Fibroblast of mammary gland (primary cell): ENCODE measurements at places on chromosomes 2 and 18.

DNA sequence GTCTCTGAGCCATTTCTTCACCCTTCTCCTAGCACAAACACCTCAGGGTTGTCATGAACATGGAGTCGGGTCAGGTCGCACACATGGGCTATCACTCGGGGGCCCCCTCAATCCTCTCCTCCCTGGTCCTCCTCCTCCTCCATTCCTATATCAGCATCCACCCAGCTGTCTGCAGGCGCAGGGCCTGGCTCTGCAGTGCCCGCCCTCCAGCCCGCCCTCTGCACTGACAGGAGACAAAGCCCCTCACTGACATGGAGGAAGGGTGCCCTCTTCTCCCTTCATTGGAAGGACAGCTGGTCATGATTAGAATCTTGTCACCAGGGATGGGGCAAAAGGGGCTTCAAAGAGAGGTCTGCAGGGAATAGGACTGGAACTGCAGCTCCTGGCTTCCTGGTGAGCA is 21.7 kb downstream of the HS1BP3 start:
- no peak for DNase-seq

- DNase-seq, result peak; percentile 75
Observed at GRCh38 chr2:230418341-230419016, 2.5 kb downstream of the SP100 start.

GRCh38 chr2:65791404-65791975 is 359.1 kb upstream of the SPRED2 start:
- no peak for DNase-seq

- DNase-seq, result no peak
Observed at GRCh38 chr2:16813593-16813992, 148.0 kb upstream of the CYRIA start.

- DNase-seq, result no peak
Observed at GRCh38 chr2:199282309-199282708, 175.4 kb downstream of the SATB2 start.

- DNase-seq, result peak; percentile 91
Observed at GRCh38 chr2:232013701-232014353, 52.3 kb downstream of the DIS3L2 start.

- peak; percentile 4 for DNase-seq
Observed at GRCh38 chr2:7952046-7952745, 729.7 kb upstream of the ID2 start.

GRCh38 chr2:38442643-38443541 is 65.8 kb upstream of the ATL2 start:
- DNase-seq, result peak; percentile 23

GRCh38 chr18:57595347-57595746 is 8.8 kb upstream of the FECH start:
- DNase-seq, result no peak

DNA sequence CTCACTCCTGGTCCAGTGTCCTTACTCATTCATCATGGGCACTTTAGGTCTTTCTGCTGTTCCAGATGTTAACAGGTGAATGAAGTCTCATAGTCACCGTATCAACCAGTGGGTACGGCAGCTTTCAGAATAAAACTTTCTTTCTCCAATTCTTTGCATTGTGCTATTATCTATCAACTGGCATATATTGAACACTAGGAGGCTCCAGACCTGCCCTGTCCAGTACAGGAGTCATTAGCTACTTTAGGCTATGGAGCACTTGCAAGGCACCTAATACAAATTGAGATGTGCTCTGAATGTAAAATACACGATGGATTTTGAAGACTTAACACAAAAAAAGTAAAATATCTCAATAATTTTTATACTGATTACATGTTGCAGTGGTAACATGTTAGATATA is 43.2 kb upstream of the NEB start:
- DNase-seq, result no peak

DNA sequence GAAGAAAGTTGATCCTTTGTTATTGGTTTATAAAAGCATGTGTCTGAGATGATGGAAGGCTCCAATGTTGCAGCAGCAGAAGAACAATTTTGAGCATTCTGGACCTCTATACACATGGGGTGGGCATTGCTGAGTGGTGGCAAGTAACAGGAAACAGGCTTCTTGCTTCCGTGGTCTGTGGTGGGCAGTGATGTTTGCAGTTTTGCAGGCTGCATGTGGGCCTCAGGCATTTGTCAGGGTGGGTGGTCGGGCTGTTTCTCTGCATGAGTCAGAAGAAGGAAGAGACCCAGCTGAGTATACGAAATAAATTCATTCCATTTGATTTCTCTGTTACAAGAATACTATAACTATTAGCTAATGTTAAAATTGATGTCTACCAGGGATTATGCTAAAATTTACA is 239.5 kb upstream of the COL3A1 start:
- DNase-seq, result peak; percentile 8

GRCh38 chr2:10980071-10980470 is 68.3 kb downstream of the KCNF1 start:
- DNase-seq, result no peak

DNA sequence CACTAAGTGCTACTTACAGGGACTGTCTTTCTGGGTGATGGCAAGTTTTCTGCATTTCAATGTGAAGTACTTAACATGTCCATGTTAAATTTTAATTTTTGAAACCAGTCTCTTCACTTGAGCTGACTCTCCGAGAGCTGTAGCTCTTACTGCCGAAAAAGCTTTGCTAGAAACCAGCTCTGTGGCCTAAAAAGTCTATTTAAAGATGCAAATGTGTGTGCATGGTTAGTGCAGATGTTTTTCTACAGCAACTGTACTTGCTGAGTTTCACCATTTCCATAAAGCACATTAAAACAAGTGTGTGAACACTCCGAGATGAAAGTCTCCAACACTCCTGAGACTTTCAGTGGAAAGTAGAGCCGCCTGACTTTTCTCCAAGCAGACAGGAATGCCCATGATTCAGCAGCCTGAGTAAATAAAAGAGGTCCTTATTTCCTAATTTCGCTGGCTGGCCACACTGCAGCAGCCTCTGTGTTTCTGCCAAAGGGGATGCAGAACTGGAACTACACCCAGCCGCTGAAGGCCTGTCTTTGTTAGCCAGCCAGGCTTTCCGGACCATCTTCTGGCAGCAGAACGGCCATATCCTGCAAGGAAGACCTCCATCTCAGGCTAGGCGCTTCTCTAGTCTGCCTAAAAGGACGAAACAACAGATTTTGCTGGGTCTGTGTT is 121.2 kb downstream of the ZNF521 start:
- DNase-seq, result peak; percentile 91

DNA sequence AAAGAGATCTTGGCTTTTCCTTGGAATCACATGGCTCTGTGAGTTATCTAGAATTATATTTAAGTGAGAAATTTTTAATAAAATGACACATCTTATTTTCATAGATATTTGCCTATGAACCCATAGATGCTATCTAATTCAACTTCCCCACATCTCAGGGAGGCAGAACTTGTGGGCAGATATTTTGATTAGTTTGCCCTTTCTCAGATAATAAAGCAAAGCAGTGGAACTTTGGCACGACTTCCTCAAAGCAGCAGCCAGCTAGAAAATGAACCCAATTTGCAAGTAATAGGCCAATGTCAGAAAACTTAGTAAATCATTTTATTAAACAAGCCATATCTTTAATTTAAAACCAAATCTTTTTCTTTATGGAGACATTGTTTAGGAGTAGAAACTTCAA is 32.7 kb downstream of the RAB27B start:
- DNase-seq, result no peak

DNA sequence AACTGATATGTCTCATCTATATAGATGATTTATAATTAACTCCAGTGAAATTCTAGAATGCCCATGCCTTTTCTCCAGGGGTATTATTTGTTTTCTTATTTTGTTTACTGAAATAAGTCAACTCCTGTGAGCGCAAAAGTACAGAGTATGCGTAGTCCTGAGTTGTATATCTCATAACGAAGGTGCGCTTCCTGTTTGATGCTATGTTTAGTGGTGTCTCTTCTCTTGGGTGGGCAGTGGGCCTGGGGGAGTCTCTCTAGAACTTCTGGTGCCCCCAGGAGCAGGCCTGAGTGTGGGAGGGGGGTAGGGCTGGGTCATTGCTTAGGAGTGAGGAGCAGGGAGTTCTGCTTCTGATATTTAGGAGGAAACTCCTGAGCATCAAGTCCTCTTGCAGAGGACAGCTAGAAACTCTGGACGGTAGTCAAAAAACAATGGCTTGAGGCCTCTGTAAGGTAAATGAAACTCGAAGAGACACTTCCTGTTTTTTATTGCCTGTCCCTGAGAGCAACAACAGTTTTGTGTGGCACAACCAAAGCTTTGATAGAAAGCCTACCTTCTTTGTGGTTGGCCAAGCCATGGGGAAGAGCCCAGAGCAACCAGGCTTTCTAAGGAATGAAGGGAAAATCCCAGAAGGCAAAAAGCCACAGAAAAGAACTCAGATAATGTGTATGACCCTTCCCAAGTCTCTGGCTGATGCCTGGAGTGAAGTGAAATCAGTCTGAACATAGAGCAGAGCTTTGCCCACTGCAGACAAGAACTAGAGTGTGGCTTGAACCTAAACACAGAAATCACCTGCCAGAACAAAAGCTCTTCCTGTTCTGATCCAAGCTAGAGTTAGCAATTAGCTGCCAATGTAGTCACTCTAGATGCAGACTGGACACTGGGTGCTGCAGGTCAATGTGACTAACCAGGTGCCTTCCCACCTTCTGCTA is 8.5 kb upstream of the SP140L start:
- DNase-seq, result no peak

GRCh38 chr2:197839327-197839726 is 34.9 kb downstream of the PLCL1 start:
- DNase-seq, result no peak

DNA sequence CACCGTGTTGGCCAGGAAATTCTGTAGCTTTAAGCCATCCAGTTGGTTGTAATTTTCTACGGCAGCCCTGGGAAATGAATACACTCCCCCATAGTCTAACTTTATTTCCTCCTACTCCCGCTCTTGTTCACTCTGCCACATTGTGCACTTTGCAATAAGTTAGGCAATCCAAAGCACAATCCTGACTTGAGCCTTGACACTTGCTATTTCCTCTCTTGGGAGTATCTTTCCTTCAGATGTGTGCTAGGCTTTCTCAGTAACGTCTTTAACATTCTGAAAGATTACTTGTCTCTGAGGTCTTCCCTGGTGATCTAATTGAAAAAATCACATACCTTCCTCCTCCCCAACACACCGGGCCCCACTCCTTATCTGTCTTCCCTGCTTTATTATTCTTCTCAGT is 65.9 kb upstream of the RAB27B start:
- peak; percentile 21 for DNase-seq
